ENCODE measurements at places on chromosomes 3 and 15. TPM values are rescaled to one million over a fixed set of nuclear protein-coding genes. Genes with fewer than 3 reads are reported as not detected.

DMXL2 gene
- total RNA-seq: 21.9 TPM

PLA2G4B gene
- total RNA-seq: 0.94 TPM

GPR156 gene
- 0.39 TPM for total RNA-seq

ROPN1 gene
- total RNA-seq: not detected

SKOR1 gene
- total RNA-seq: not detected

CD276 gene
- 84.5 TPM for total RNA-seq

IQCF5 gene
- total RNA-seq: not detected

FILIP1L gene
- total RNA-seq: 16.0 TPM

BFSP2 gene
- total RNA-seq: not detected

DVL3 gene
- 56.8 TPM for total RNA-seq

CYP1A2 gene
- not detected for total RNA-seq

SH3GL3 gene
- total RNA-seq: 0.05 TPM

KLHL6 gene
- not detected for total RNA-seq

SPTSSB gene
- not detected for total RNA-seq

P3H2 gene
- 2.7 TPM for total RNA-seq

TCTA gene
- 26.6 TPM for total RNA-seq

CFAP20DC gene
- 0.06 TPM for total RNA-seq

THAP10 gene
- total RNA-seq: 1.5 TPM

ACAN gene
- not detected for total RNA-seq

MELTF gene
- total RNA-seq: 41.9 TPM

NANOGP8 gene
- not detected for total RNA-seq

AMIGO3 gene
- 0.54 TPM for total RNA-seq

RPLP1 gene
- total RNA-seq: 506 TPM

BSN gene
- total RNA-seq: 0.10 TPM

PRR20G gene
- total RNA-seq: not detected

POLQ gene
- 0.68 TPM for total RNA-seq

SCN5A gene
- total RNA-seq: 0.05 TPM

CEMIP gene
- 73.9 TPM for total RNA-seq

IGSF10 gene
- 11.6 TPM for total RNA-seq

GOLGA8G gene
- not detected for total RNA-seq

AP3B2 gene
- 1.6 TPM for total RNA-seq

RBPMS2 gene
- total RNA-seq: 0.24 TPM

TRIM42 gene
- not detected for total RNA-seq

GOLGA6D gene
- total RNA-seq: not detected

HIGD2B gene
- not detected for total RNA-seq

ATG3 gene
- 47.4 TPM for total RNA-seq

IL17RC gene
- total RNA-seq: 64.5 TPM

SLC9A9 gene
- 8.3 TPM for total RNA-seq

CGNL1 gene
- 2.0 TPM for total RNA-seq

OR5H14 gene
- total RNA-seq: not detected

PLA2G4D gene
- not detected for total RNA-seq

DUOXA2 gene
- not detected for total RNA-seq

OIP5 gene
- total RNA-seq: 0.88 TPM

TLR9 gene
- not detected for total RNA-seq
